ENCODE measurements at places on chromosomes 4 and X.

DNA sequence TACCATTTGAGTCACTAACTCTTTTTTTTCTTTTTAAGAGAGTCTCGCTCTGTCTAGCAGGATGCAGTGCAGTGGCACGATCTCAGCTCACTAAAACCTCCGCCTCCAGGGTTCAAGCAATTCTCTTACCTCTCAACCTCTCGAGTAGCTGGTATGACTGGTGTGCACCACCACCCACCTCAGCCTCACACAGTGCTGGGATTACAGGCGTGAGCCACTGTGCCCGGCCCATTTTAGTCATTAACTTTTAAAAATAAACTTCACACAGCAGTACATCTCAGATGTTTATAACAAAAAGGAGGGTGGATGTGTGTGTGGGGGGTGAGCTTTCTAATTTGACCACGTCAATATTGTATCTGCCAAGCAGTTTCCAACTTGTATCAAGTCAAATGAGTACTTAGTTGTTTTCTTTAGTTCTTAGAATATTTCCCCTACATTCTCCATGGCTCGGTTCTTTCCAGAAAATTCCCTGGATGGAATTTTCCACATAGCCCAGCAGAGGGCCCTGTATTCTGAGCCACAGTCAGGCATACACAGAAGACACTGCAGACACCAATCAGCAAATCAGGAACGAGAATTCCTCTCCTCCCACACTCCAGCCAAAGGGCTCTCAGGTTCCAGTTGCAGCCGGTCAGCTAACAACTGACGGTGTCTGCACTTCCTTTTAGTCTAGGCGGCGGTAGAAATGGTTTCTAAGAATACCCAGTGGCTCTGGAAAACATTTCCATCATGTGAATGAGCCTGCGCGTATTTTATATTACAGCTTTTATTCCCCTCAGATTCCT is 20.1 kb upstream of the ARAF start:
- peak; percentile 80 for DNase-seq

- DNase-seq: no peak
Measured at GRCh38 chr4:127484117-127484516, 148.6 kb upstream of the INTU start.

- DNase-seq: no peak
Measured at GRCh38 chr4:80425124-80426100, 89.9 kb downstream of the CFAP299 start.

DNA sequence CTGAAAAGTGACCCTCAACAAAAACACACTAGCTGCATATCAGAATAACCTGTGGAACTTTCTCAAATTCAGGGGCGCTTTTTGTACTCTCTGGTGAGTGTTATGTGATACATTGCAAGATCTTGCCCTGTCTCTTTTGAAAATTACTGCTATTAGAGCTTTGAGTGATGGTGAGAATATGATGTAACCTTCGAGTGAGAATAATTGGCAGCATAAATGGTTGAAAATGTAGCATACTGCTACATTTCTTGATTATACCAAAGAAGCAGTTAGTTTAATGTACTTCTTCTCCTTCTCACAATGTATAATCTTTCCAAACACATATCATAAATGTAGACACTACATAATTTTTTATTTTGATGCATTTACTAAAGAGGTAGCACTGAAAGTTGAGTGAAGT is 882.9 kb downstream of the FSTL5 start:
- no peak for DNase-seq

GRCh38 chr4:122776916-122777315 is 44.4 kb downstream of the BBS12 start:
- no peak for DNase-seq
